ENCODE measurements at places on chromosomes 2 and 18.

GRCh38 chr18:64806691-64807090 lies 657.8 kb upstream of the LINC00305 start:
- DNase-seq: no peak

DNA sequence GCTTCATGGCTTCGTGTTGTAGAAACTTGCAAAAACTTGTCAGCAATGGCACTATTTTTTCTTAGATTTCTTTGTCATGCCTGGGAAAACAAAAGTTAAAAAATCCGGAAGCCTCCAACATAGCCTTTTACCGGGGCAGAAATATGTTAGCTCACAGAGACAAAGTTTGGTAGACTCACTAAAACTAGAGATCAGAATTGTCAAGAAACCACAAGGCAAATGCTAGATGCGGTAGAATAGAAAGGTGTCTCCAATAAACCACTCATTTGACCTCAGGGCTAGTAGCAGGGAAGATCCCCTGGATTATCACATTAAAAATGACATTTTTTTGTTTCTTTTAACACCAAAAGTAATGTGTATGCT lies 405 bp downstream of the CASP10 start:
- DNase-seq: no peak

DNA sequence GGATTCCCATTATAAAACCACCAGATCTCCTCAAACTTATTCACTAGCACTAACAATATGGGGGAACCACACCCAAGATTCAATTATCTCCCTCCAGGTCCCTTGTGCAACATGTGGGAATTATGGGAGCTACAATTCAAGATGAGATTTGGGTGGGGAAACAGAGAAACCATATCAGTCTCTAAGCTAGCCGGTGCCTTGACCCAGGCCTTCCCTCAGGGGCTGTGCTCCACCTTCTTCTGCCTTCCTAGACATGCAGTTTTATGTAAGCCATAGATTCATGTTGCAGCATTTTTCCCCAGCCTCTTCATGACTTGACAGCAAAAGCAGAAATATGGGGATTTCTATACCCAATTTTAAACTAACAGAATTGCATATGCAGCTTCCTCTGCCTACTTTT lies 559.2 kb downstream of the TNS1 start:
- no peak for DNase-seq

DNA sequence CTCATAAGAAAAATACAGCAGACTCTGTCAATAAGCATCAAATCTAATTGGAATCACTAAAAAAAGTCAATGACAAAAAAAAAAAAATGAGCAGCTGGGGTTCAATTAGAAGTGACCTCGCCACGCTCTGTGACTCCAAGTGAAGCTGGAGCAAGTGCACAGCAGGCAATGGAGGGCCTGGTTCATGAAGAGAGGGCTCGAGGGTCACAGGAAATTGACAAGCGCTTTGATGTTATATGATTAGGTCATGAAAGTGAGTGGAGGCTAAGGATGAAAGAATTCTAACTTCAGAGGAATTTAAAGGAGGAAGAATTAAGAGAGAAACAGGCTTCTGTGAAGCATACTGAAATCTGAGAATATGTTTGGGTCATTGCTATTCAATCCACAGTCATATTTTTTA lies 85.4 kb upstream of the TMEM18 start:
- no peak for DNase-seq

DNA sequence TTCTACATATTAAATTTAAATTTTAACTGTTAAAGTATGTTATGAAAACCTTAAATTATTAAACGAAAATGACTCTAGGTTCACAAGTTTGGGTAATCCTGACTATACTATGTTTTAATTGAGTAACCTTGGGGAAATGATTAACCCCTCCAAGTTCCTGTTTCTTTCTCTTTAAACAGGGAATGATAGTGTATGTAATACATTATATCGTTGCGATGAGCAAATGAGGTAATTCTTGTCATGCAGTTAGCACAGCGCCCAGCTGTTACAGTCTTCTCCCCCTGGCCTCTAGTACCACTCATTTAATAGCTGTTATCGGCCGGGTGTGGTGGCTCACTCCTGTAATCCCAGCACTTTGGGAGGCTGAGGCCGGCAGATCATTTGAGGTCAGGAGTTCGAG lies 80.4 kb downstream of the MTA3 start:
- no peak for DNase-seq

GRCh38 chr18:52652391-52652790 lies 312.4 kb downstream of the DCC start:
- no peak for DNase-seq

- DNase-seq: no peak
These were observed 88.4 kb downstream of the ARHGAP15 start for GRCh38 chr2:143217512-143218115.

- no peak for DNase-seq
These were observed 32.2 kb upstream of the MTIF2 start for GRCh38 chr2:55301277-55301676.

DNA sequence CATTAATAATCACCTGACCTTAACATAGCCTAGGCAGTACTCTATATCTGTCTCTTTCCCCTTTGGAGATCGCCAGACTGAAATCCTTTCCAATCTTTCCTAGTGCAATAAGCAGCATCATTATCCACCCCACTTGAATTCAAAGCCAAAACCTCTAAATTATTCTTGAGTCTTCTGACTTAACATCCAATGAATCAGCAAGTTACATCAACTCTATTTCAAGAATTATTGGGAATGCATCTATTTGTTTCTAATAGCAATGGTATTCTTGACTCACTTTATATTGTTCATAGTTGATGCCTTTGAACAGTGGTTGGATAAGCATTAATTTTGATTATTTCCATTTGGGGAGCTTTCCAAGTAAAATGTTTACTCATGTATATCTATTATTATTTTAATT lies 144.8 kb downstream of the ZNF804A start:
- no peak for DNase-seq

All from CD4-positive, alpha-beta T cell treated with Interleukin-15 for 1 hour (primary cell).